ENCODE measurements at places on chromosomes 7 and 10. TPM values are rescaled to one million over a fixed set of nuclear protein-coding genes. Genes with fewer than 3 reads are reported as not detected.

DNA sequence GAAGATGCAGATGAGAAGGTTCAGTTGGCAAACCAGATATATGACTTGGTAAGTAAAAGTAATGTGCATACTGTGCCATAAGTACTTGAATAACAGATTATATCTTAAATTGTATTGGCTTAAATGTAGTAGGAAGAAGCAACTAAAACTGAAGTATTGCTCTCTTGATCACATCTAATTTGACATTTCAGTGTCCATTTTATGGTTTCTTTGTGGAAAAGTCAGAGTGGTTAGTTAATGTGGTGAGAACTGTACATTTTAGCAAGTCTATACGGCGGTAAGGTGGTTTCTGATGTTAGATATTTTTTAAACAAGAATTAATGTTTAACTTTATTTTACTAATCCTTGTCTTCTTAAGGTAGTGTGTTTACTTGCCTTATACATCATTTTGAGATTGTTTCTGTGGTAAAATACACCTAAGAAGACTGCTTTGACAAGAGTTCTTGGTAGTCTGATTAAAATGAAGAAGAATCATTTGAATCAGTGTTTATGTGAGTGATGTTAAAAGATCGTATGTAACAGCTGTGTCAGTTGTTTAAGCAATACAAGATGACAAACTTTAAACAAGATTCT, 5.1 kb downstream of the ING3 start:
- DNase-seq: no peak

- DNase-seq: no peak
Measured at GRCh38 chr7:80622541-80622940, 15.9 kb upstream of the CD36 start.

DNA sequence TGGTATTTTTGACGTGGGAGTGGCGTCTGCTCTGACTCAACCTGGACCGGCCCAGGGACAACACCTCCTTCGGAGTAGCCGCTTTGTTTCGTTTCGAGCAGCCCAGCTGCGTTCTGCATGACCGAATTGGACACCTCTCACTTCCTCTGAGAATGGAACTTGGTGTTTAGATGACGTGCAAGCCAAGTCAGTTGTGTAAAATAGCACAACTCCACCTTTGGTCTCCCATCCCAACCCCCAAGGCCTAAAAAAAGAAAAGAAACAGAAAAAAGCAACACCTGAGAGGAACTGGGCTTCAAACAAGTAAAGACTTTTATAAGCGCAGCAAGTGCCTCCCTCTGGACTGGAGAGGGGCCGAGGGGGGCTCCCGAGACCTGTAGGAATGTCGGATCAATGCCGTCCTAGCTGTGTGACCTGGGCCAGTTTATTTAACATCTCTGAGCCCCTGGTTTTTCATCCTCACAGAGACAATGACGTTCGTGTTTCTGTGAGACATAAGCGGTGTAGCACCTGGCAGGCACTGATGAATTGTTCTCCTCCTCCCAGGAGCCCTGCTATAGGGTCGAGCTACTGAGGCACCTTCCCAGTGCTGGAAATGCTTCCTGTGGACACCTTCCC, 52.0 kb upstream of the SMNDC1 start:
- DNase-seq: no peak

- no peak for DNase-seq
Measured at GRCh38 chr7:23230641-23231101, 15.9 kb upstream of the GPNMB start.

GRCh38 chr10:116324951-116325635, 845 bp downstream of the CCDC172 start:
- DNase-seq: no peak

DNA sequence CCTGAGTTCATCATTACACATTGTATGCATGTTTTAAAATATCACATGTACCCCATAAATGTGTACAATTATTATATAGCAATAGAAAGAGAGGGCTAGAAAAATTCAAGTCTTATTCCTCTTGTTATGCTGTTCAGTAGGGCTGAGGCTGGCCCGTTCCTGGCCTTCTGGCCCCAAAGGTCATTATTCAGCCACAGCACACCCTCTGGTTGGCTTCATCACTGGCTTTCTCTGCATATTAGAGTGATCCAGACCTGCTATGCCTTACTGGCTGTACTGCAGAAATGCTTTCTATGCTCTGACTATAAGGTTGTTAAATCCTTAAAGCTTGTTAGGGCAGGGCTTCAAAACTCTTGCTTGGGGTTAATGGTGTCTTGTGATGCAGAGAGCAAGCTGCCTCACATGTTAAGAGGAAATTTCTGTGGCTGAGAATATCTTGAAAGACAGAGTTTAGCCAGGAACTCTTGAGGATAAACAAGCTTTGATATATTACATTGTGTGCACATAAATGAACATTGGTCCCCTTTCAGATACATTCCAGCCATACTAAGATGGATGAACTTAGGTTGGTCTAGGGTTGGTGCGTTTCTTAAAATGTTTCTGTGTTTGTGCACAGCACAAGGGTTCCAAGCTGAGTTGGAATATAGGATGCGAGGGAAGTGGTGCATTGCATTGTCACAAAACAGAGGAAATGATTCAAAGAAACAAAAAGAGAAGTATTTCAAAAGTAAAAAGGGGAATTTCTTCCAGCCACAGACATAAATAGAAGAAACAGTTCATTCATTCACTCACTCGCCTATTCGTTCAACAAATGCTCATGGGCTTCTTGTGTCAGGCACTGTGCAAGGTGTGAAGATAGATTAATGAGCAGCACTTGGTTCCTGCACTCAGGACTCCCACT, 61.6 kb upstream of the WDR11 start:
- DNase-seq: no peak

DNA sequence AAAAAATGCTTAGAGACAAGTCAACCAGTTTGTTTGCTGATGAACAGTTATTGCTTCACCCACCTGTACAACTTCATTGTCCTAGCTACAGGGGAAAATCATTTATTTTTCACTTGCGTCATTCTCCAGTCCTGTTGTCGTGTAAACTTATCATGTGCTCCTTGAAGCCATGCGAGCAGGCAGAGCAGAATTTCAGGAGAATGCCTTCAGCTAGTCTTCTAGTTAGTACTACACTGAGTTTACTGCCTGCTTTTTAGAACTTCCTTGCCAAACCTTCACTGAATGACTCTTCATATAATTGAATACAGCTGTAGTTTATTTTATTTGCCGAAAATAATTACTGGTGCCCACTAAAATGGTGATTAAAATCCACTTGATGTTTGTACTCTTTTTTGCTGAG, 15.6 kb downstream of the RPA3 start:
- no peak for DNase-seq

The ZNF804B gene
- total RNA-seq: not detected

The TMEM130 gene
- total RNA-seq: not detected

The SERPINE1 gene
- total RNA-seq: 1.6 TPM
